ENCODE measurements at places on chromosomes 12 and 14. TPM values are rescaled to one million over a fixed set of nuclear protein-coding genes. Genes with fewer than 3 reads are reported as not detected.

Gene SLC41A2
- total RNA-seq: 17.5 TPM

DNA sequence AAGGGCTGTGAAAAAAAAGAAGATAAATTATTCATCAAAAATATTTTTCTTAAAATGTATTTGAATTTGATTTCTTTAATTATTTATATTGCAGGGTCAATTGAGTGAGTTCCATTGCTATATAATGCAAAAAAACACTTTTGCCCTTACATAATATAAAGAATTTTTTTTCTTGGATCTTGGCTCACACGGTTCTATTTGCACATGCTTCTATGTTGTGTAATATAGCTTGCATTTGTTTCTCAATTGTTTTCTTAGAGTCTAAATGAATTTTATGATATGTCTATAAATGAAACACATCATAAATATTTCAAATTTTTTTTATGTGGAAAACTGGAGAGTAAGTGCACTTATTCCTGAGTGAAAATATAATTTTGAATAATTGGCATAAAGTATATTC lies 694.2 kb downstream of the SLC6A15 start:
- no peaks in the 10 kb centered on the region for H3K36me3 ChIP-seq
- H3K4me3 ChIP-seq: no peak overlapping the region
- no peak for DNase-seq
- no peaks in the 10 kb centered on the region for H3K27me3 ChIP-seq

- H3K36me3 ChIP-seq: no peaks in the 10 kb centered on the region
- no peaks in the 10 kb centered on the region for H3K4me1 ChIP-seq
- H3K4me3 ChIP-seq: no peak overlapping the region
- no peak overlapping the region for H3K27ac ChIP-seq
Measured at GRCh38 chr14:89015016-89015415, 190.6 kb downstream of the TTC8 start.

DNA sequence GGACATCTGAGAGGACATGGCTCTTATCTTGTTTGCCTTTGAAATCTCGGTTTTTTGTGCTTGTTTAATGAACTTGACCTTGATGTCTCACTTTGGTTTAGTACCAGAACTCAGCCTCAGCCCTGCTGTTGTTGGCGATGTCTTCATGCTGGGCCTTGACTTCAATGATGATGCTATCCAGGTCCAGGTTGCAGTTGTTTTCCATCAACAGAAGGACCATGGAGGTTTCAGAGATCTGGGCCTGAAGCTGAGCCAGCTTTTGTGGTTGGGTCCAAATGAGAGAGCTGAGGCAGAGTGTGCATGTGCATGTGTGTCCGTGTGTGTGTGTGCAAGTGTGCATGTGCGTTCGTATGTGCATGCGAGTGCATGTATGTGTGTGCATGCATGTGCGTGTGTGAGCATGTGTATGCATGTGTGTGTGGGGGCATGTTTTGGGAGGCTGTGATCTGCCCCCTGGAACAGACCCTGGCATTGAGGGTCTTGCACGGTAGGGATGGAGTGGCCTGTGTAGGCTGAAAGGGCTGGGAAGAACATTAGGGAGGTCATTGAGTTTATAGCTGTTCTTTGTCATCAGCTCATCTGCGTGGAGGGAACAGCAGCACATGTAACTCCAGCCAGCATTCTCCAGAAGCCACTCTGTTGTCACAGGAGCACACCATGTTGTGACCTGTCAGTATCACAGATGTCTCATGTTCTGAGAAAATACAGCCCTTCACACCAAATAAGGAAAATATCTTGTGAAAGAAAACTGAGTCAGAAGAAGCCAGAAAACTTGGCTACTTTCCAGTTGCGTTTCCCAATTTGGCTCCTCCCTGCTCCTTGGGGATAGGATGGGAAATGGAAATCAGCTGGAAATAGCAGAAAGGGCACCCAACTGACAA lies 10.0 kb upstream of the KRT82 start:
- no peaks in the 10 kb centered on the region for H3K27me3 ChIP-seq
- peak; percentile 86 for DNase-seq
- H3K4me1 ChIP-seq: no peaks in the 10 kb centered on the region
- H3K4me3 ChIP-seq: no peak overlapping the region

DNA sequence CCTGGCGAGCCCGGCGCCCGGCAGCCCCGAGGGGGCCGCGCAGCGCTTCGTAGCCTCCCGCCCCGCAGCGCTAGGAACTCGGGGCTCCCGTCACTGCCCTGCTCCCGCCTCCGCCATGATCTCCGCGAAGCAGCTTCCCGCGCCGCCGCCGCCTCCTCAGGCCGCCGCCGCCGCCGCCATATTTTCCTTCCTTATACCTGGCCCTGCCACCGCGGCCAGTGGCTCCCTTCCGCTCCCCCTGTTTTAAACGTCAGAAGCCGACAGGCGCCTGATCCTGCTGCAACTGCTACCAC lies 286 bp downstream of the PPP4R3A start:
- H3K27ac ChIP-seq: peak overlapping the region; percentile 98
- peak overlapping the region; percentile 97 for H3K4me3 ChIP-seq
- no peak for DNase-seq

GRCh38 chr12:105813201-105813600 lies 325.6 kb downstream of the NUAK1 start:
- no peak overlapping the region for H3K27ac ChIP-seq
- H3K36me3 ChIP-seq: no peaks in the 10 kb centered on the region
- H3K4me3 ChIP-seq: no peak overlapping the region

Gene LRP1-AS
- total RNA-seq: not detected

GRCh38 chr12:124518051-124518932 lies 49.1 kb downstream of the NCOR2 start:
- DNase-seq: peak; percentile 100
- no peaks in the 10 kb centered on the region for H3K27me3 ChIP-seq
- H3K27ac ChIP-seq: peak overlapping the region; percentile 95
- no peaks in the 10 kb centered on the region for H3K36me3 ChIP-seq
- H3K4me3 ChIP-seq: peak overlapping the region; percentile 60

Gene PLBD1
- total RNA-seq: 21.5 TPM

- H3K36me3 ChIP-seq: no peaks in the 10 kb centered on the region
- no peak overlapping the region for H3K4me3 ChIP-seq
- DNase-seq: peak; percentile 68
Measured at GRCh38 chr14:76348898-76349297, 27.0 kb upstream of the ESRRB start.

Gene RNASE1
- 343 TPM for total RNA-seq

- no peaks in the 10 kb centered on the region for H3K27me3 ChIP-seq
- H3K27ac ChIP-seq: no peak overlapping the region
- peaks cover 49% of the 10 kb centered on the region for H3K4me1 ChIP-seq
- H3K36me3 ChIP-seq: no peaks in the 10 kb centered on the region
Measured at GRCh38 chr12:15716581-15716980, 72.6 kb downstream of the EPS8 start.

DNA sequence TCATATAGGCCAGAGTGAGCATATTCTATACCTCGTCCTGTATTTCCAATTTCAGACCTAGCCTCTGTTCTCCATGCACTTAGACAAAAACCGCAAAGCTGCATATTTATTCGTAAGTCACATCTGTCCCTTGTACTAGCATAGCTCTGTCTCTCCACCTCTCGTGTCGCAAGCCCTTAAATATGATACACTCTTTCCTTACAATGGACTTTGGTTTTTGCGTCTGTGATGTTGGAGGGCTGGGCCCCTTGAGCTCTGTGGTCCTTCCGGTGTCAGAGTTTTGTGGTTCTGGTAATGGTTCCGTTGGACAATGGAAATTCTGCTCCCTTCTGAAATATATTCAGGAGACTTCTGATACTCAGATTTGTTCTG lies 11.3 kb downstream of the PRKCH start:
- H3K4me1 ChIP-seq: peaks cover 3% of the 10 kb centered on the region
- DNase-seq: no peak
- no peaks in the 10 kb centered on the region for H3K36me3 ChIP-seq
- H3K27ac ChIP-seq: no peak overlapping the region

DNA sequence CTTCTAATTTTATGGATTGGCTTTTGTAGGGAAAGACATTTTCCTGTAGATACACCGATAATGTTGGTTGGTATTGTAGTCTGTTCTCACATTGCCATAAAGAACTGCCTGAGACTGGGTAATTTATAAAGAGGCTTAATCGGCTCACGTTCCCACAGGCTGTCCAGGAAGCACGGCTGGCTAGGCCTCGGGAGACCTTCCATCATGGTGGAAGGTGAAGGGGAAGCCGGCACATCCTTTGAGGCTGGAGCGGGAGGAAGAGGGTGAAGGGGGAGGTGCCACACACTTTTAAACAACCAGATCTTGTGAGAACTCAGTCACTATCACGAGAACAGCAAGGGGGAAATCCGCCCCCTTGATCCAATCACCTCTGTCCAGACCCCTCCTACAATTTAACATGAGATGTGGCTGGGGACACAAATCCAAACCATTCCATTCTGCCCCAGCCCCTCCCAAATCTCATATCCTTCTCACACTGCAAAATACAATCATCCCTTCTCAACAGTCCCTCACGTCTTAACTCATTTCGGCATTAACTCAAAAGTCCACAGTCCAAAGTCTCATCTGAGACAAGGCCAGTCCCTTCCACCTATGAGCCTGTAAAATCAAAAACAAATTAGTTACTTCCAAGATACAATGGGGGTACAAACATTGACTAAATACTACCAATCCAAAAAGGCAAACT lies 66.7 kb upstream of the EIF5 start:
- no peaks in the 10 kb centered on the region for H3K4me1 ChIP-seq
- DNase-seq: no peak
- H3K27ac ChIP-seq: no peak overlapping the region
- H3K36me3 ChIP-seq: no peaks in the 10 kb centered on the region

DNA sequence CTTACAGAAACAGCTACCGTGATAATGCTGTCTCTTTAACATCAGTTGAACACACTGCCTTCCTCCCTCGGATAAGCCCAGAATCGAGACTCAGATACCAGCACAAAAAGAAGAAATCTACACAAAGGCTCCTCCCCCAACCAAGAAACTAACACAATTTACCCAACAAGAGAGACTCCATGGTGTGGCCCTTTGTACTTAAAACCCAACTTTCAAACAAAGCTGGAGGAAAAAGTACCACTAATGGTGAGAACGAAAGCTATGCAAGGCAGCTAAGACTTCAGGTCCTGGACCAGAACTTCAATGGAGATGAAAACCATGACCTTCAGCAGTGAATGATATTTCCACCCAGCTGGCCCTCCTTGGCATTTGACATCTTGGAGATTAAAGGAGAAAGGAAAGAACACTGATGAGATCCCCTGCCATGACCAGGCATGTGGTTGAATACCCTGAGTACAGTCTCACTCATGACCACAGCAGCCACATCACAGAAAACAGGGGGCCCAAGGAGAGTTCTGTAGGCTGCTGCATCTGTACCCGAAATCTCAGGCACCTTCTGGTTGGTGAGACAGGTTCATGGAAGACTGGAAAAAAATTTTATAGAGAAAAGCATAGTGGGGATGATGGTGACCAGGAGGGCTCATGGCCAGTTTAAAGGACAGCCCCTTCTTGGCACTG lies 36.7 kb downstream of the RBM19 start:
- H3K4me1 ChIP-seq: no peaks in the 10 kb centered on the region
- no peak overlapping the region for H3K4me3 ChIP-seq
- no peaks in the 10 kb centered on the region for H3K27me3 ChIP-seq
- DNase-seq: no peak
- peaks cover 40% of the 10 kb centered on the region for H3K36me3 ChIP-seq

GRCh38 chr14:104114421-104115130 lies 23.8 kb upstream of the KIF26A start:
- DNase-seq: no peak
- peaks cover 20% of the 10 kb centered on the region for H3K4me1 ChIP-seq
- H3K27ac ChIP-seq: no peak overlapping the region
- H3K27me3 ChIP-seq: no peaks in the 10 kb centered on the region
- H3K4me3 ChIP-seq: no peak overlapping the region
- no peaks in the 10 kb centered on the region for H3K36me3 ChIP-seq

Gene ERBB3
- total RNA-seq: 3.2 TPM

Gene NTS
- total RNA-seq: not detected

DNA sequence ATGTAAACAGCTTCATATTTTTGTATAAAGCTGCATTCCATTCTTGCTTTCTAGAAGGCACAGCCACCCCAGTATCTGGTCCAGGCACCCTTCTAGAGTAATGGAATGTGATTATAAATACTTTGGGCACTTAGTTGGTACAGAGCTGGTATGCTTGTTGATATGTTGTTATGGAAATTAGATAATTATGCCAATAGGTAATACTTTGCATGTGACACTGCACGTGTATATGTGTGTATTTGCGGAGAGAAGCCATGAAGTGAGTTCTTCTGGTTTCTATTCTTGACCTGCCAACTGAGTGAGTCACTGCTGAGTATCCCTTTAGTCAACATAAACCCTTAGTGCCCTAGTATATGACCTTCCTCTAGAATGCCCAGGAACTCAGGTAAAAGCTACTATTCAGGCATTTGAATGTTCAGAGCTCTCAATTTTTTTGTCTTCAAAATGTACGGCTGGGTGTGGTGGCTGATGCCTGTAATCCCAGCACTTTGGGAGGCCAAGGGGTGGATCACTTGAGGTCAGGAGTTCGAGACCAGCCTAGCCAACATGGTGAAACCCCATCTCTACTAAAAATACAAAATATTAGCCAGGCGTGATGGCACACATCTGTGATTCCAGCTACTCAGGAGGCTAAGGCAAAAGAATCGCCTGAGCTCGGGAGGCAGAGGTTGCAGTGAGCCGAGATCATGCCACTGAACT lies 6.2 kb upstream of the TCP11L2 start:
- H3K27ac ChIP-seq: peak overlapping the region; percentile 41
- H3K27me3 ChIP-seq: no peaks in the 10 kb centered on the region
- no peak for DNase-seq
- no peaks in the 10 kb centered on the region for H3K36me3 ChIP-seq
- H3K4me3 ChIP-seq: no peak overlapping the region

DNA sequence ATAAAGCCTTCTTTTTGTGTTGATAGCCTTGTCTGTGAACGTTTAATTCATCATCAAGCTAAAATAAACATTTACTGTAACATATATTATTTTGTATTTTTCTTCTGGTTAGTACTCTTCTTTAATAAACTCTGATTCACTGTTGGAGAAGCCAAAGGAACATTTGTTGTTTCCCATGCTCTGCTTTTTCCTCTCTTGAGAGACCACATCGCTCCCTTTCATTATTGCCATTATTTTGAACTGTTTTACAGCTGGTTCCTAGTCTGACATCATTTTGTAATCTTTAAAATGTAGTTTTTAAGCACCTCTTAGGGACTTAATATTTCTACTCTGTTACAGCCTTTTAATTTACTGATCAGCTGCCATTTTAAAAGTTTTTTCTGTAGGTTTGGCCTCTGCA lies 301.8 kb downstream of the NPAS3 start:
- no peak overlapping the region for H3K27ac ChIP-seq
- H3K27me3 ChIP-seq: no peaks in the 10 kb centered on the region

- H3K36me3 ChIP-seq: peaks cover 15% of the 10 kb centered on the region
- no peak for DNase-seq
- H3K27me3 ChIP-seq: no peaks in the 10 kb centered on the region
Measured at GRCh38 chr14:75700295-75700694, 39.2 kb downstream of the TTLL5 start.

DNA sequence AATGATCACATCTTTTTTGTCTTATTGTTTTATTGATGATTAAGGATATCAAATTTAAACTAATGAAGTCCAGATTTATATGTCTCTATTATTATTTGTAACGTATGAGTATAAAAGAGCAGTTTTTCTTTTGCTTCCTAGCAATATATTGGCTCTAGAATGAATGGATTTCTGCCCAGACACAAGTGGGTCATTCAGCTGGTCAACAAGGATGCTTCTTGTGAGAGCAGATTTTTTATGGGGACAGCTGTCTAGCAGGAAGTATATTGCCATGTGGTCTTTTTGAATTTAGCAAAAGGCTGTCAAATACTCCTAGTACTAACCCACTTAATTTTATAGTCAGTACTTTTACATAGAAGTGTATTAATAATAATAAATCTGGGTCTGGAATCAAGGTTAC lies 1071.1 kb upstream of the FLRT2 start:
- no peaks in the 10 kb centered on the region for H3K4me1 ChIP-seq
- H3K4me3 ChIP-seq: no peak overlapping the region
- H3K27me3 ChIP-seq: no peaks in the 10 kb centered on the region

Gene SIX4
- total RNA-seq: 4.1 TPM
